Neural progenitor cell (in vitro differentiated cells): ENCODE measurements at places on chromosomes 4 and X. TPM values are rescaled to one million over a fixed set of nuclear protein-coding genes. Genes with fewer than 3 reads are reported as not detected.

PCDH10 gene
- 0.15 and 0.46 TPM in 2 replicates for total RNA-seq

SPANXA2 gene
- not detected in 2 replicates for total RNA-seq

TRIM75 gene
- total RNA-seq = not detected in 2 replicates

MAML3 gene
- 13.5 and 14.4 TPM in 2 replicates for total RNA-seq

GAGE10 gene
- not detected in 2 replicates for total RNA-seq

WAS gene
- total RNA-seq = 0.37 TPM in 1 of 2 replicates, not detected in the other

KIAA1210 gene
- not detected in 2 replicates for total RNA-seq

COX7B2 gene
- not detected in 2 replicates for total RNA-seq

FDCSP gene
- total RNA-seq = not detected in 2 replicates

KDR gene
- total RNA-seq = 2.4 and 2.7 TPM in 2 replicates

DNA sequence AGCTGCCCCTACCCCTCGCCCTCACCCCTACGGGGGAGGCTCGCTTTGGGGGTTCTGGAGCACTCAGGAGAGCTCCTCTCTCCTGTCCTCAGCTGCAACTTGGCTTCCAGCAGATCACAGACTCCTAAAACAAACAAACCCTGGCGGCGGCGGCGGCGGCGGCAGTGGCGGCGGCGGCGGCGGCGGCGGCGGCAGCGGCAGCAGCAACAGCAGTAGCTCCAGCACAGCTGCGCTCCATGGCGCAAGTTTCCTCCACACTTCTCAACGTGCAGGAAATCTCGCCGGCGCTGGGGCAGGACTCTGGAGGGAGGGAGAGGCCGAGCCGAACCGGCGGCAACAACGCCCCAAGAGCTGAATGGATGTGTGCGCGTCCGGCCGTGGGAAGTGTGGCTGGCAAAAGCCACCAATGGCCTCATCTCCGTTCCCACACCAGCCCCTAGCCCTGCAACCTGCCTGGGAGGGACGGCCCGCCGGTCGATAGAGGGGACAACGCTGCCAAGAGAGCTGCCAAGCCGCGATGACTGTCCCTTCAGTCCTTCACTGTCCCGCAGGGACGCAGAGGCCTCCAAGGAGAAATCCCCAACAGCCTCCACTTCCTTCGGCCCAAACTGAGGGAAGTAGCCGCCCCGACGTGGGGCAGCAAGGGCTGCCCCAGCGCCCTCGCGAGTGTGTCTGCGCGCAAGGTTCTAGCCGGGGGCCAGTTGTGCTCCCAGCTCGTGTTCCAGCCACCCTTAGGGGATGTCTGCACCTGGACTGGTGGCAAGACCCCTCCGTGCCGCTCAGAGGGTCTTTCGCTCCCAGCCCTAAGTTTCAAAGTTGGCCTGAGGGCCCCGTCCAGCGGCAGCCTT, 775 bp downstream of the SHROOM4 start:
- H3K4me3 ChIP-seq = peak overlapping the region; percentile 58
- no peak overlapping the region for H3K27ac ChIP-seq
- no peaks in the 10 kb centered on the region for H3K4me1 ChIP-seq
- H3K27me3 ChIP-seq = no peaks in the 10 kb centered on the region
- DNase-seq = peak; percentile 55

- DNase-seq = no peak
- no peaks in the 10 kb centered on the region for H3K36me3 ChIP-seq
- no peaks in the 10 kb centered on the region for H3K27me3 ChIP-seq
- no peak overlapping the region for H3K27ac ChIP-seq
These were observed 81.7 kb downstream of the PCDH19 start for GRCh38 chrX:100328351-100328750.

- no peak overlapping the region for H3K4me3 ChIP-seq
- DNase-seq = no peak
These were observed 11.5 kb downstream of the LIMCH1 start for GRCh38 chr4:41549478-41549877.

GRCh38 chrX:39852491-39852890, 245.3 kb downstream of the BCOR start:
- no peaks in the 10 kb centered on the region for H3K27me3 ChIP-seq
- no peak overlapping the region for H3K4me3 ChIP-seq
- H3K27ac ChIP-seq = no peak overlapping the region
- peaks cover 37% of the 10 kb centered on the region for H3K4me1 ChIP-seq
- no peaks in the 10 kb centered on the region for H3K36me3 ChIP-seq

DNA sequence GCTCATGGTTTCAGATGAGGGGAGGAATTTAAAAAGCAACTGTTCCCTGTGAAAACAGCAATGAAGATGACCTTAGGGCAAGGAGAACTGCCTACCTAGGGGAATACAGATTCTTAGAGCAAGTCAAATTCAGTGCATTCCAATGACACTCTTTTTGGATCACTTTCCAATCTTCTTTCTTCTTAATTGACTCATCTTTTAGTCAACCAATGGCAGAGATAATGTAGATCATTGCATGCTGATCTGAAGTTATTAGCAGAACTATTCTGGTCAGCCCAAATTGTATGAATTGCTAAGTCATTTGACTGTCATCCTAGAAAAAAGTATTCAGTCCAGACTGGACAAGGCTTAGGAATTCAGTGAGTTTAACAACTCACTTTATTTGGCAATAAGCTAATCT, 12.6 kb upstream of the NR3C2 start:
- no peaks in the 10 kb centered on the region for H3K27me3 ChIP-seq
- no peaks in the 10 kb centered on the region for H3K36me3 ChIP-seq
- no peak overlapping the region for H3K4me3 ChIP-seq
- H3K27ac ChIP-seq = no peak overlapping the region
- no peaks in the 10 kb centered on the region for H3K4me1 ChIP-seq

DNA sequence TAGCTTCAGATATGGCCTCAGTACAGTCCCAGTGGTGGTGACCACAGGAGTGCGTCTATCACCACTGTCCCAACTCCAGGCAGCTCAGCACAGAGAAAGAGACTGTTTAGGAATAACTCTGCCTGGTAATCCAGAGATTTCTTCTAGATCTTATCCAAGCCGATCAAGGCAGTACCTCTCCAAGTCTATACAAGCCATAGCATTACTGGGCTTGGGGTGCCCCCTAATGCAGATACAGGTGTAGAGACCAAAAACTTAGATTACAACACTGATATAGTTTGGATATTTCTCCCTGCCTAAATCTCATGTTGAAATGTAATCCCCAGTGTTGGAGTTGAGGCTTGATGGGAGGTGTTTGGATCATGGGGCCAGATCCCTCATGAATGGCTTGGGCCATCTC, 100.9 kb downstream of the PTCHD1 start:
- DNase-seq = no peak
- no peak overlapping the region for H3K27ac ChIP-seq
- H3K4me1 ChIP-seq = no peaks in the 10 kb centered on the region
- no peaks in the 10 kb centered on the region for H3K36me3 ChIP-seq

DNA sequence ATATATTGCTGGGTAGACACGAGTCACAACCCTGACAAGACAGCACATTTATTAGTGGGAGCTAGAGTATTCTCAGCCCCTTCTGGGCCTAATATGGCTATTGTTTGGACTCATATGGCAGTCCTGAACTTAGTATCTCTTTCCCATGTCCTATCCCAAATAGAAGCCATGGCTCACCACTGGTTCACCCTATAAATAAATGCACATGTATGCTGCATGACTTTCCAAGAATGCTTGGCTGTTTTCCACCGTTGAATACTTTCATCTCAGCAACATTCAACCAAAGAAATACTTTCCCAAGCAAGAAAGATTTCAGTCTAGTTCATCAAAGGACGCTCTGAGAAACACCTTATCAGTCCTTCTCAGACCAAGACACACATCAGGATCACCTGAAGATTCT, 36.7 kb downstream of the SMPX start:
- no peak overlapping the region for H3K4me3 ChIP-seq
- DNase-seq = no peak
- H3K4me1 ChIP-seq = no peaks in the 10 kb centered on the region
- H3K27me3 ChIP-seq = no peaks in the 10 kb centered on the region
- no peaks in the 10 kb centered on the region for H3K36me3 ChIP-seq
- H3K27ac ChIP-seq = no peak overlapping the region

DNA sequence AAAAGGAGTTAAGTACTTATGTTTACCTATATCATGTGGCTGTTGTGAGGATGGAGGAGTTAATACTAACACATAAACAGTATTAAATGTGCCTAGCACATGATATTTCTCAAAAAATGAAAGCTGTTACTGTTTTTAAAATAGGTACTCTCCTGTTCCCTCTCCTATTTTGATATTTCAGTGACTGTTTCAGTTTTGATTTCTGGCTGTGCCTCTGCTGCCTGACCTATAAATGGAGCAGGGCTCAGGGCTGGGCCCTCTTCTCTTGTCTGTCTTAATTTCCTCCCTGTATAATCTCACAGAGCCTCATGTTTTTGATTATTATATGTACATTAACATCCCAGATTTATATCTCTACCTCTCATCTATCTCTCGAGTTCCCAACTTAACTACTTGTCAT, 93.3 kb downstream of the UGT8 start:
- no peak overlapping the region for H3K4me3 ChIP-seq
- no peaks in the 10 kb centered on the region for H3K27me3 ChIP-seq
- H3K36me3 ChIP-seq = no peaks in the 10 kb centered on the region
- no peak overlapping the region for H3K27ac ChIP-seq
- no peaks in the 10 kb centered on the region for H3K4me1 ChIP-seq
- DNase-seq = no peak

DNA sequence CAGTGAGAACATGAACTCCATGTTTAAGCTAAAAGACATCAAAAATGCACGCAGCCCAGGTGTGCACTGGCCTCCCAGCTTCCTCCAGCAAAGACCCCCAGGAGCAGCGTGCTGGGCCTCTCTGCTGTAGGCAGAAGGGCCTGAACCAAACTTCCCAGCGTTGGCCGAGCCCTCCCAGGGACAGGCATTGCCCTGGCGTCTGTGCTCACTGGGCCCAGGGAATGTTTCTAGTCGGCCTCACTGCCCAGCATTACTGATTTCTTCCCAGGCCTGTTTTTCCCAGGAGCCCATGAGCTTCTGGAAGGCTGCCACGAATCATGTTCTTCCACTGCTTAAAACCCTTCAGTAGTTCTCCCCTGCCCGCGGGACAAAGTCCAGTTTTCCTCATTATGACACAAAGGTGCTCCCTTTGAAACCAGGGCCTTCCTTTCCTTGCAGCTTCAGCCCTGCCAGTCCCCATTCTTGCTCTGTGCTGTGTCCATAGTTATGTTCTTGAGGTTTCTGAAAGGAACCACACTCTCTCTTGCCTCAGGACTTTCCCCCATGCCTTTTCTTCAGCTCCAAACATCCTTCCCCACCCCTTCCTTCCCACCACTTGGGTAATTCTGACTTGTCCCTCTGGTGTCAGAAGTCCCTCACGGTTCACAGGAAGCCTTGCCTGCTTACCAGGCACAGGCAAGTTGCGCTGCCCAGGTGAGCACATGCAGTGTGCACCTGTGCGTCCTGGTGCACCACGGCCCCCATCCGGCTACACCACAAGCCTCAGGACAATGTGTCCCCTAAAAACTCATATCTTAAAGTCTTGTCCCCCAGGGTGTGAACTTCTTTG, 93.4 kb upstream of the ENPP6 start:
- no peak overlapping the region for H3K27ac ChIP-seq
- no peaks in the 10 kb centered on the region for H3K4me1 ChIP-seq
- H3K36me3 ChIP-seq = no peaks in the 10 kb centered on the region
- no peak overlapping the region for H3K4me3 ChIP-seq
- DNase-seq = no peak

DNA sequence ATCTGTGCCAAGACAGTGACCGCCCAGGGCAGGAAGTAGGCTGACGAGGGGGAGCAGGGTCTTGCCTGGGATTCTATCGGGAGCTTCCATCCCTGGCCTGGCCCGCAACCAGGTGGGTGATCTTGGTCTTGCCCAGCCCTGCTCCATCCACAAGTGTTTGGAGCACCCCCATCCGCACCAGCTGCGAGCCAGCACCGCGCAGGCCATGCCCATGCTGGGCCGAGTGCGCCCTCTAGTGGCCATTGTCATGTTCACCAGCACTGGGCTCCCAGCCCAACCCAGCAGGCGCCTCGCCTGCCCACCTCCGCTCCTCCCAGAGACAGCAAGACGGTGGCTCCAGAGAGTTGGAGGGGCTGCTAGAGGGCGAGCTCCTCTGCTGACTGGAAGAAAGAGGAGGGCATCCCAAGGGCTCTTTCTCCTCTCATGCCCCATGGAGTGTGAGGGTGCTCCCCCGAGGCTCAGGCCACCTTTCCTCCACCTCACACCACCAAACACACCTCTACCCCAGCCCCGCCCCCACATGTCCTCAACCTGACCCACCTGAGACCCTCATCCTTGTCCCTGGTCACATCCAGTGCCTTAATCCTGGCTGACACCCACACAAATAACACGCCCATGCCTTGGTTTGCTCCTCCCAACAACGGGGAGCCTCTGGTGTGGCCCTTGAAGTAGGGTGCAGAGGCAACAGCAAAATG, 9.8 kb upstream of the ATP2B3 start:
- H3K27me3 ChIP-seq = no peaks in the 10 kb centered on the region
- H3K4me1 ChIP-seq = no peaks in the 10 kb centered on the region
- no peaks in the 10 kb centered on the region for H3K36me3 ChIP-seq
- H3K27ac ChIP-seq = no peak overlapping the region
